ENCODE measurements at places on chromosomes 5 and 9.
A peak's percentile ranks its signal among the peaks of the same experiment; 100 is the strongest.

DNA sequence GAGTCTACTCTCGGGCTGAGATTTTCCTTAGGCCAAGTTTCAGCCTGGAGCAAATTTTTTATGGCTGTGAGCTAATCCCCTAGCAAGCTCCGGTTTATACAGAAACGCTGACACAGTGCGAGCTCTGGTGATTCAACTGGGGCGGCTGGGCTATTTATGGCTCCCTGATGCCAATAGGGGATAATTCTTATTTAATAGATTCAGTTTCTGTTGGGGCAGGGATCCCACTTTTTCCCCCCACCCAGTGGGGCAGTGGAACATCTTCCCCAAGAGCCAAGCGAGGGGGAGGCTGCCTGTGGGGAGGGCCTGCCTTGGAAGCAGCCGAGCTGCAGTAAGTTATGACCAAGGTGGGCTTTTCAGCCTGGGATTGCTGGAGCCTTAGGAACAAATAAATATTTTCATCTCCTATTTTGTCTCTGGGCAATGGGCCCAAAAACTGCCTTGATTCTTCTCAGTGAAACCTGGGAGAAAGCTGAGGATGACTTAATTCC lies 129.1 kb downstream of the MACROH2A1 start:
- no peak for DNase-seq

GRCh38 chr9:136765041-136765440 lies 723 bp upstream of the LCN15 start:
- no peak for DNase-seq

DNA sequence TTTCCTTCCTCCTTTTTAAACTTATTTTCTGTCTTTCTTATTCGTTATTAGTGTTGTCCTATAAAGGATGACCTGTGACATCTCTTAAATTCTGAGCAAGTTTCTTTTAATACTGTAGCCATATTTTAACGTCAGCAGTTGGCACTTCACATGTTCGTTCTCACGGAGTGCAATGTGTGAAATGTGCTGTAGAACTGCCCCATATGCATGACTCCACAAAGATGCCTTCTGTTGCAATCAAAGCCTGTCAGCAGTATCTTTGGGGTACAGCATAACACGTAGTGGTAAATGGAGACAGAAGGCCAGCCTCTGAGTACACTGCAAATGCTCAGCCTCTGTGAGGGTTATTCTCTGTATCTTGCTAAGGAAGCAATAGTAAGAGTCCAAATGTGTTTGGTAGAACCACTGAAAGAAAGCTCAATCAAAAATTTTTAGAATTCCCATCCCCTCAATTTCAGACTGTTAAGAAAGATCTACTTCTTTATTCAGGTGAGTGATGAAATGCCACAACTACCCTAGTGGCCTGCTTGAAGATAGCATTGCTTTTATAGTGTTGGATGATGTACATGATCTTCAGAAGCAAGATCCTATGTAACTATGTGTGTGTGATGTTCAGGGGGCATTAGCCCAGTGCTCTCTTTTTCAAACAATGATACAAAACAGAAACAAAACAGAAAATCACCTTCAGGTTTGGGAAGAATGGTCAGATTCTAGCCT lies 277.7 kb downstream of the TMEM167A start:
- no peak for DNase-seq

DNA sequence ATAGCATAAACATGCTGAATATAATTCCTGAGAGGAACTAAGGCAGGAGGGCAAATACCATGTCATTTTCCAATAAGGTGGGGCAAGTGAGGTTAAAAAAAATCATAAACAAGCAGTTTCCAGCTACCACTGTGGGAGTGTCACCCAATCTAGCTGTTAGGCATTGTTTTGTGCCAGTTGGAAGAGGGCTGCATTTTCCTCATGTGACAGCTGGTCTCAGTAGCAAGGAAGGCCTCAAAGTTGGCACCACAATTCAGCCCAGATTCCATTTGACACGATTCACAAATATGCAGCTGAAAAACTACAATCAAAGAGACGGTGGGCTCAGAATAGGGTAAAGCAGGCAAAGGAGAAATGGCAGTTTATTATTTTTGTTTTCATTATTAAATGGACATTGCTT lies 636.1 kb downstream of the KIF4B start:
- no peak for DNase-seq

DNA sequence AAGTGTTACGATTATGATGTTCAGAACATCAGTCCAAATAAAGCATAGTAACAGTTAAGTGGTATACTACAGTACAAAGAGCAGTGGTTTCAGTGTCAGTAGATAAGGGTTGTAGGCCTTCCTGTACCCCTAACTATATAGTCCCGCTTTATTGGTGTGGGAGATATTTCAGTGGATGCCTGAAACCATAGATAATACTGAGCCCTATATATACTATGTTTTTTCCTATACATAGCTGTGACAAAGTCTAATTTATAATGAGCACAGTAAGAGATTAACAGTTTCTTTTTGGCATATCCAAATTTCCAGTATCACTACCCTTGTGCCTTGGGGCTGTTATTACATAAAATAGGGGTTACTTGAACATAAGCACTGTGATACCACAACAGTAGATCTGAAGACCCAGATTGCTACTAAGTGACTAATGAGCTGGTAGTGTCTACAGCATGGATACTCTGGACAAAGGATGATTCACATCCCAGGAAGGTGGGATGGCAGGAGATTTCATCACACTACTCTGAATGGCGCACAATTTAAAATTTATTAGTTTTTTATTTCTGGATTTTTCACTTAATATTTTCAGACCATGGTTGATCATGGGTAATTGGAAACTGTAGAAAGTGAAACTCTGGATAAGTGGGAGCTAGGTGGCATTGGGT lies 119.3 kb downstream of the RPS23 start:
- DNase-seq = no peak

- DNase-seq = no peak
Observed at GRCh38 chr5:4627131-4627530, 513.0 kb upstream of the ADAMTS16 start.

- peak; percentile 35 for DNase-seq
Observed at GRCh38 chr5:9361835-9362234, 184.0 kb downstream of the SEMA5A start.

DNA sequence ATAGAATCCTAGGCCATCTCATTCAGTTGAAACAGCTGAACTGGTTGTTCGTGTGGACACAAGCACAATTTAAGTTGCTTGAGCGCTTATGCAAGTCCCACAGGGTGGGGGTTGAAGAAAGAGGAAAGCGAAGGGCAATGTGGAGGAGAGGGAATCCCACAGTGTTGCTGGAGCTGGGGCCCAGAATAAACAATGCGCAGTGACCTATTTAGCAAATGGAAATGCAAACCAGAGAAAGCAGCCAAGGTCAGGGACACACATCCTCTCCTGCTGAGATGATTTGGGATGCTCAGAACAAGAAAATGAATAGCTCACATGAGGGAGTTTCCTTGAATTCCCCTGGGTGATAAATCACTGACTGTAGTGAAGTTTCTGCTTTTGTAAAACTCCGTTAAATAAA lies 838.3 kb downstream of the TLE4 start:
- no peak for DNase-seq

DNA sequence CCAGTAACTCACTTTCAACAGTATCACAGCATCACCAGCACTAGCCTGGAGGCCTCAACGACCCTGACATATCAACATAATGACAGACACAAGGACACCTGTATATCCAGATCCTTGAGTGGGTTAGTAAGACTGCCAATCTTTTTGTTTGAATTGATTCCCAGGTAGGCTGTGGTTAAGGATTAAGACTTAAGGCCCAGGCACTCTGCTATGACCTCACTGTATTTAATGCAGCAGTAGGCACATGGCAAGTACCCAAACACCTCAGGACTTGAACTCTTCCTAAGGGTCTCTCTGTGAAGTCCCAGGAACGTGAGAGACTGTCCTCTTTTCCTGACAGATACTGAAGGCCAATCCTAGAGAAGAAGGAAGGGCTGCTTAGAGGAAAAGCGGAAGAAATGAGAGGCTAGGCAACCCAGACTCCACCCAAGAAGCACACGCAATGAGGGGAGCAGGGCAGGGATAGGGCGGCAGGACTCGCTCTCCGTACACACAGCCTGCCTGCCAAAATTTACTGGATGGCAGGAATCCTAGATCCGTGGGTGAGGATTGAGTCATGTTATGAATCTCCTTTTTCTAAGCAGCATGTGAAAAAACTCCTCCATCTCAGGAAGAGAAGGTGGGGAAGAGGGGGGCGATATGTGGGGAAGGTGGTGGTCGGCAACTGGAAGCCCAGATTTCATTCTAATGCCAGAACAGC lies 93.4 kb downstream of the SIL1 start:
- DNase-seq = no peak

GRCh38 chr5:10854506-10855277 lies 93.7 kb upstream of the DAP start:
- no peak for DNase-seq

- DNase-seq = no peak
Observed at GRCh38 chr9:134502809-134503211, 138.8 kb upstream of the COL5A1 start.

GRCh38 chr9:94166976-94167346 lies 82.7 kb downstream of the PTPDC1 start:
- DNase-seq = no peak

GRCh38 chr9:135772056-135772646 lies 70.2 kb downstream of the KCNT1 start:
- no peak for DNase-seq

DNA sequence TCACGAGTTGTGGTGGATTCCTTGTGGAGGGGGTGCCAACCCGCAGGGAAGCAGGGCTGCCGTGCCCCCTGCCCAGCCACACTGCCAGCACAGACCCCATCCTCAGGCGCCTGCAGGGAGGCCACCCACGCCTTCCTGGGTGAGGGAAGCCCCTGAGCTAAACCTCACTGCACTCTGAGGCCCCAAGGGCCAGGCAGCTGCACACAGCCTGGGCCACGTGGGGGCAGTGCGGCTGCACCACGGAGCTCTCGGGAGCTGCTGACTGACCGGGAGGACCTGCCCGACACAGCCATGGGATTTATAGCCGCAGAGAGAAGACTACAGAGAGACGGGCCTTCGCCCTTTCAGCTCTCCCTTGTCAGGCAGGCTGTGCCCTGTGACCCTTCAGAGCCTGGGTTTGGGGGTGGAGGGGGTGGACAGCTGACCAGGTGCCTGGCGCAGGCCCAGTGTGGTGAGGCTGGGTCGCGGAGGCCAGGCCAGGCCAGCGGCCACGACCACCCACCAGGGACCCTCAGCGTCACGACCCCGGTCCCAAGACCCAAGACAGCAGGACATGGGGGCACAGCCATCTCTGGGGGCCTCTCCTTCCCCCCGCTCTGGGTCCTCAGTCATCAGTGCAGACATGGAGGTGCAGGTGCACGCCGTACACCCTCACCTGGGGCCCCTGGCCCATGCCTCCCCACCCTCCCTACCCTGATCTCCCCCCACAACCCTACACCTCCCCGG lies 4.3 kb upstream of the AHRR start:
- peak; percentile 70 for DNase-seq

DNA sequence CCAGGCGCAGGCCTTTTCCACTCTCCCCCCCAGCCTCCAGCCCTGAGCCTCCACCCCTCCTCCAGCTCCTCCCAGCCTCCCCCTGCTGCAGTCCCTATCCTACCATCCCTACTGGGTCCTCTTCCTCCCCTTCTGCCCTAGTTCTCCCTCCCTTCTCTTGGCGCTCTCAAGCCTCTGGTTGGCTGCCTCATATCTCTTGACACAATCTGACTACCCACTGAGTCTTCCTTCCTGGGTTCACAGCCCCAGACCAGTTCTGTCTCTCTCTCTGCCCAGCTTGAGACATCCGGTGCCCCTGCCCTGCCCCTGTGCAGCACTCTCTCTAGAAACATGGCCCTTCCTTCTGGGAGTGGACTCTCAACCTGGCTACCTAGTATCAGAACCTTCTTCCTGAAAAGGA lies 76.2 kb downstream of the TSPAN17 start:
- no peak for DNase-seq

GRCh38 chr9:87668722-87669121 lies 57.2 kb upstream of the CTSL start:
- no peak for DNase-seq

- DNase-seq = peak; percentile 29
Observed at GRCh38 chr9:112777914-112778313, 27.4 kb downstream of the SNX30 start.

GRCh38 chr9:101376111-101376848 lies 8.5 kb downstream of the BAAT start:
- DNase-seq = no peak

GRCh38 chr5:75663579-75664284 lies 52.5 kb downstream of the ANKDD1B start:
- DNase-seq = no peak

GRCh38 chr5:55003432-55004065 lies 18.2 kb upstream of the ESM1 start:
- no peak for DNase-seq

GRCh38 chr5:141753971-141754713 lies 72.1 kb upstream of the ARAP3 start:
- DNase-seq = peak; percentile 58

DNA sequence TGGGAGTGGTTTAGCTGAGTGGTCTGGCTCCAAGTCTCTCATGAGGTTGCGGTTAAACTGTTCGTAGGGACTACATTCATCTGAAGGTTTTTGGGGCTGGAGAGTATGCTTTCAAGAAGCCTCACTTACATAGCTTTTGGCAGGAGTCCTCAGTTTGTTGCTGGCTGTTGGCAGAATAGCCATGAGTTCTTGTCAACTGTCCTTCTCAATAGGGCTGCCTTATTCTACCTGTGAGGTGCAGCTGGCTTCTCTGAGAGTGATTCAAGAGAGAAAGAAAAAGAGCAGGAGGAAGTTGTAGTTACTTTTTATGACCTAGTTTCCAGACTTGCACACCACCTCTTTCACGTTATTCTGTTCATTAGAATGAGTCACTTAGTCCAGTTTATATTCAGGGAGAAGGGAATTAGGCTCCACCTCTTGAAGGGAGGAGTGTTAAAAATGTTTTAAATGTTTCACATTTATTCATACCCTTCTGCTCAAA lies 33.2 kb downstream of the YTHDC2 start:
- DNase-seq = no peak

DNA sequence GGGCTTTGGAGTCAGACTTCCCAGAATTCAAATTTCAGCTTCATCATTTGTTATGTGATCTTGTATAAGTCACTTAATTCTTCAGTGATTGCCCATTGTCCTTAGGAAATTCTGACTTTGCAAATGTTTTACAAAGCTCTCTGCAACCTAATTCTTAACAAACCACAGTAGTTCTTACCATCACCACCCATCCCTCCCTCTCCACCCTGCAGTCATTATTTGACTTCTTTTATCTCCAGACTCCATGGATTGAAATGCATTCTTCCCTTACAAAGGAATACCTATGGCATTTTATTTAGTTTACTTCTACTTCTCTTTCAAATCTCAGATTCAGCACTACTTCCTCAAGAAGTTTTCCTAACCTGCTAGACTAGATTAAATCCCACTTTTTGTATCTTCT lies 23.1 kb downstream of the SHLD3 start:
- DNase-seq = no peak

GRCh38 chr5:142016556-142016955 lies 3.7 kb upstream of the GNPDA1 start:
- DNase-seq = peak; percentile 56

Measured in activated CD8-positive, alpha-beta T cell treated with anti-CD3 and anti-CD28 coated beads, Interleukin-2, amount 10 ng/mL, durations not matched to agents 7 days and 5 days (primary cell).